ENCODE measurements at places on chromosomes 7 and 10.

- DNase-seq, result no peak
Measured at GRCh38 chr7:155913719-155914118, 101.5 kb upstream of the SHH start.

DNA sequence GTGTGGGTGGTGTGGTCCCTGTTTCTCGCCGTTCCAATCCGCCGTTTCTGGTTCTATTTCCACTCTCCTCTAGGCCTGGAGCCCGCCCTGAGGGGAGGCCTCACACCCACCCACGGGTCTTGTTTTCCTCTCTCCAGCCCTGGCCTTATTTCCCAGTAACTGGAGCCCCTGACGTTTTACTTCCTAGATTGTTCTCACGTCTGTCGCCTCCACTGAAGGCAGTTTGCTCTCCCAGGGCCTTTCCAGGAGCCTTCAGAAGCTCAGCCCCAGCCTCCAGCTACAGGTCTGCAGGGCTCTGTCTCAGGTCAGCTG, 30.6 kb downstream of the CFAP46 start:
- DNase-seq, result no peak

DNA sequence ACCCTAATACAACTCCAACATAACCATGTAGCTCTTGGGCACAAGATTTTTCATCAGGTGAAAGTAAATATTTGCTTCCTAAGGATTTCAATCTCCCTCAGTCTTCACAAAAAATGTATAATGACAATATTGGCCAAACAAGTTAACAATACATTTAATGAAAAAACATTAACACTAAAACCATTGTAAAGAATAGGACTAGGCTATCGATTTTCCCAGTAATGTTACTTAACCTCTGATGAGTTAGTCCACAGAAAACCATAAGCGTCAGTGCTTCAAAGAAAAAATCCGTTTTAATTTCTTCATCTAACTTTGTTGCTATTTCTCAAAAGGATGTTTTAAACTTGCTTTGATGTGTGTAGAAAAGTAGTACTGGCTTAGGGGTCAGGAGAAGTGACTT, 1.2 kb downstream of the ZNF33B start:
- no peak for DNase-seq

GRCh38 chr10:9762966-9763656, 1254.6 kb upstream of the CELF2 start:
- DNase-seq, result peak; percentile 87

DNA sequence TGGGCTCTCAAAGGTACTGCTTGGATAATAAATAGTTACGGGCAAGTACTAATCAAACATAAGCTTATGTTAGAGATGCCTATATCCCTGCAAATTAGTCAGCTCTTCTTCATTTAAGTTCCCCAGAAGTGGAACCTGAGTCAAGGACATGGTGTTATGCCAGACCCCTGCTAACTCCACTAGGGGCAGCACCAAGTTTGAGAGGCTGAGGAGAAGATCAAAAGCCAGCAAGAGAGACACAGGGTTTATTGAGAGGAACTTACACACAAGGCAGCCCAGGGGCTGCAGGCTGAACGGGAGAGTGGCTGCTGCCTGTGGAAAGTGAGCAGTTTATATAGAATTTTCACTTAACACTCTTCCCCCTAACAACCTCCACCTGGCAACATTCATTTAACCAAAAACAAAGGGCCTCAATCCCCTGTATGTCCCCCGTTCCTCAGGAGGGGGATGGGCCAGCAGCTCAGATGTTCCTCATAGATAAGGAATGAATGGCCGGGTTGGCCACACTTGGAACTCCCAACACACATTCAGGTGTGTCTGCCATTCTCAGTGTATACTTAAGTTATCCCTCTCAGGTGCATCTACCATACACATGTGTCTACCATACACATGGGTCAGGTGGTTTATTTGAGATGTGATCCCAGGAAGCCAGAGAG, 62.6 kb upstream of the GHITM start:
- DNase-seq, result no peak

DNA sequence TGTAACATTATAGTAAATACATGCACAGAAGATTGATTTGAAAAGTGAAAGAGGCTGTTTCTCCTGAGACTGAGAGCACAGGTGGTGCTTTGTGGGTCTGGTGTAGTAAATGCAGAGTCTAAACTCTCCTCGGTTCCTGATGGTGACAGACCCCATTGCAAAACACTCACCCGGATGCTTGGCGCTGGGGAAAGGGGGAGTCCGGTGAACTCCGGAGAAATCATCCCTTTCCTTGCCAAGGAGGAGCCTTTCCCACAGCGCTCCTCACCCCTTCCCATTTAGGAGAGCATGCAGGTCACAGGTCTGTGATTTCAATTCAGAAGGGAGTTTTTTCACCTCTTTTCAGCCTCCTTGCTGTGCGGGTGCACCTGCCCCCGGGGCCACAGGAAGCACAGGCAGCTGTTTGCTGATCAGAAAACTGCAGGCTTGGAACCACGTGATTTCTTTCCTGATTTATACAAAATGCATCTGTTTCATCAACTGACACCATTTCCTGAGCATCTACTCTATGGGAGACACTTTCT, 75.6 kb upstream of the LYZL2 start:
- DNase-seq, result no peak

- no peak for DNase-seq
Measured at GRCh38 chr7:87598234-87599009, 2.3 kb downstream of the ABCB1 start.

DNA sequence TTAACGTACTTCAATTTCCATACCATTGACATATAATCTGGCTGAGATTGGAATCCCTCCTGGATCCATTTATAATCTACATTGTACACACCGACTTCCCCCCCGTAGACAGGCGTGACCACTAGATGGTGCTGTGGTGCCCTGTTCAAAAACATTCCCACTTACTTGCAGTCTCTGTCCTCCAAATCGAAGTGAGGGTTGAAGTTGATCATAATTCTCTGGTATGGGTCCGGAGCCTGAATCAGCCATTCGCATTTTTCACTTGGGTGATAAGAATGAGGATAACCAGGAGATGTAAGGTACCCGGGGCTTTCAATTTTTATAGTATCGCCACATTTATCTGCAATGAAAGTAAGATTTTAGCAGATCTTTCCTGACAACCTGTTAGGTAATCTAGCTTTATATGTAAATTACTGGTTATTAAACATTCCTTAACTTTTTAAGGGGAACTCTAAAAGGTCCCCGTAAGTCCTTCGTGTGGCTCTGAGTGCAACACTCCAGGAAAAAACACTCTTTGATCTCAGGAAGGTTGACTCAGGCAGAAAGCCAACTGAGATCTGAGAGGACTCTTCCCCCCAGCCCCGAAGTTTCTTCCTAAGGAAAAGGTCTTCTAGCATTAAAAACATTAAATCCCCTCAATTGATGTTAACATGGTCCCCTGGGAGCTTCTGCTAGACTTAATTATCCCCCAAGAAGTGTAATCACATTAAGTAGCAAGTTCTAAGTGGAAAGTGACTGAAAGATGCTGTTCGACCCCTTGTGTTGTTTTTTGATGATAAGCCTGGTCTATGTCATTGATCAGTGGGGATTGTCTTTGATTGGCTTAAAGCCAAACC, 3.7 kb downstream of the NRP1 start:
- peak; percentile 68 for DNase-seq

- no peak for DNase-seq
Measured at GRCh38 chr10:74827045-74827441, 643 bp downstream of the KAT6B start.

DNA sequence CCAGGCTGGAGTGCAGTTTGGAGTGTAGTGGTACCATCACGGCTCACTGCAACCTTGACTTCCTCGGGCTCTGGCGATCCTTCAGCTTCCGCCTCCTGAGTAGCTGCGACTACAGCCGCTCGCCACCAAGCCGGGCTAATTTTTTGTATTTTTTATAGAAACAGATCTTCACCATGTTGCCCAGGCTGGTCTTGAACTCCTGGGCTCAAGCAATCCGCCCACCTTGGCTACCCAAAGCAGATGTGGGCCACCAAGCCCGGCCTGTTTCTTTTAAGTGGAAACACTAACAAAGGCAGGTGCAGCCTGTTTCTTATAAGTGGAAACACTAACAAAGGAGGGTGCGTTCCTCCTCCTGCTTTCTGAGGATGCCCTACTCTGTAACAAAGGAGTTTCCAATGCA, 18.2 kb downstream of the PRF1 start:
- DNase-seq, result no peak

- DNase-seq, result no peak
Measured at GRCh38 chr10:132517951-132518521, 19.6 kb upstream of the INPP5A start.

- no peak for DNase-seq
Measured at GRCh38 chr7:29316926-29317325, 122.4 kb downstream of the CHN2 start.

DNA sequence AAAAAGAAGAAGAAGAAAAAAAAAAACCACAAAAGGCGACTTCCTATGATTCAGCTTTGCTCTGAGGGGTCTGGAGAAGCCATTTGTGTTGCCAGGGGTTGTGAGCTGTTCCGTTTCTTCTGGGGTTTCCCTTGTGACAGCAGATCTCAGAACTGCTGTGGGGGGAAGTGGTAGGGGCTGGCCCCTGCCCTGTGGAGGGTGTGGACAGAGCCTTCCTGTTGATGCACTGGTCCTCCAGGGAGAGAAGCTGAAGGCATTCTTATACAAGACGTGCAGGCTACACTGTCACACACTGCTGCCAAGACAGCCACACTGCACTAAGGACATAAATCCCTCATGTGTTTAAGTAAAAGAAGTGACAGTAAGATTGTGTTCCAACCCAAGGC, 17.3 kb upstream of the CSGALNACT2 start:
- no peak for DNase-seq

DNA sequence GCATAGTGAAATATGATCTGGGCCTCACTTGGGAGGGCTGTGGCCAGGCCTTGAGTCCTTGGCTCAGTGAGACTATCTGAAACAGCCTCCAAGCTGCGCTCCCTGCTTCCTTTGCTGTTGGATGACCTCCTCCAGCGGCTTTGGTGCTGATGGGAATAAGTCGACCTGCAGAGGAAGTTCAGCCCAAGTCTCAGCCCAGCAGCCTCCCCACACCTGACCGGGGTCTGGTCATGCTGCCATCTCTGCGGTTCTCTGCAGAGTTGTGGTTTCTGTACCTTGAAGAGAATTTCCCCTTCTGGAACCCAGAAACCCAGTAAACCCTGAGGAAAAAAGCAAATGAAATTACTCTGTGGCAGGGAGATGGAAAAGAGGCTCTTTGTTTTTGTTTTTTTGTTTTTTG, 4.6 kb upstream of the RBAK start:
- DNase-seq, result no peak

GRCh38 chr7:105126436-105126975, 112.5 kb downstream of the KMT2E start:
- peak; percentile 5 for DNase-seq

- DNase-seq, result no peak
Measured at GRCh38 chr7:82131215-82131614, 312.4 kb downstream of the CACNA2D1 start.

GRCh38 chr10:93993782-93994437, at the start of gene PLCE1:
PLCE1 (plus strand) TSS chr10:93993931; CDS start chr10:94031047, 37,116 bp downstream.
- DNase-seq, result no peak

DNA sequence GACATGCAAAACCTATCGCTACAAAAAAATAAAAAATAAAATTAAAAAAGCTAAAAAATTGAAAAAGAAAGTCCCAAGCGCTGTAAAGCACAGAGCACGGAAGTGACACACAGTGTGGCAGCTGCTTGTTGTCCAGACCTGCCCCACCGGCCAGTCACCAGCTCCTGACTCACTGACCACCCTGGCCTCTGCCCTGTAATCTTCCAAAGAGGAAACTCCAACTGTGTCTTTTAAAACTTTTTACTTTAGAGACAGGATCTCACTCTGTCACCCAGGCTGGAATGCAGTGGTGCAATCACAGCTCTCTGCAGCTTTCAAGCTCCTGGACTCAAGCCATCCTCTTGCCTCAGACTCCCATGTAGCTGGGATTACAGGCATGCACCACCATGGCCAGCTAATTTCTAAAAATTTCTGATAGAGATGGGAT, 23.6 kb downstream of the GNA12 start:
- DNase-seq, result peak; percentile 91

DNA sequence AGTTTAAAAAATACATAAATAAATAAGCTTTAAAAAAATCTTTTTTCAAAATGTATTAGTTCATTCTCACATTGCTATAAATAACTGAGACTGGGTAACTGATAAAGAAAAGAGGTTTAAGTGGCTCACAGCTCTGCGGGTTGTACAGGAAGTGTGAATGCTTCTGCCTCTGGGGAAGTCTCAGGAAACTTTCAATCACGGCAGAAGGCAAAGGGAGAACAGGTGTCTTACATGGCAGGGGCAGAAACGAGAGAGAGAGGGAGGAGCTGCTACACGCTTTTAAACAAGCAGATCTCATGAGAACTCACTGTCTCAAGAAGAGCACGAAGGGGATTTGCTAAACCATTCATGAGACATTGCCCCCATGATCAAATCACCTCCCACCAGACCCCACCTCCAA, 114.6 kb downstream of the DNAJC1 start:
- DNase-seq, result no peak

DNA sequence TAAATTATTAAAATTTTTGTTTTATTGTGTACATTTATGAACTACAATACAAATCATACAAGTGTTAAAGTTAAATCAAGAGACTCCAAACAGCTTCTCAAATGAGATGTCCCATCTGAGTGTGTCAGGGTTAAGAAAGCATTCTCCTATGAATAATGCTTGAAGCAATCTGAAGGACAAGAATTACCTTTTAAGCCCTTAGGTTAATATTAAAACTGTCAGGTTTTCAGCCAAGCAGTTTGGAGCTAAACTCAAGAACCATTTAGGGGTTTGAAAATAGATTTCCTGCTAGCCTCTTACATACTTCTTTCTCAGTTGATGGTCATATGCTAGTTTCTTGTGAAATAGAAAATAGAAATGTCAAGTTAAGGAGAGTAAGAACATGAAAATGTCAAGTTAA, 38.3 kb downstream of the LIPJ start:
- no peak for DNase-seq

DNA sequence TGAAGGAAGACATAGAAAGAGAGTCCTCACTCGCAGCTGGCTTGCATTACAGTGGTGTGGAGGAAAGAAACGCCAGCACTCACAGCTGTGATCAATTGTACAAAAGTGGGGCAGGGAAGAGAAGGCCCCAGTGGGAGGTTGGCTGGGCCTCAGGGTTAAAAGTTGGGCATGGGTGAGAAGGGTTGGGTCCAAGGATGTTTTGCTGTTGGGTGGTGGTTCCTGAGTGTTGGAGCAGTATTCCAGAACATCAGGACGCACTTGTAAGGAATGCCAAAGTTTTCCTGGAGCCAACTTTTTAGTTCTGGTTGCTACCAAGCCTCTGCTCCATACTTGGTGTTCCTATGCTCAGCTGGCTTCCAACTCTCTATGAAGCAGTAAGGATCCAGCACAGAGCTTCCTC, 55.4 kb upstream of the MKRN1 start:
- no peak for DNase-seq

GRCh38 chr7:94943134-94943533, 35.7 kb downstream of the PPP1R9A start:
- no peak for DNase-seq

Measured in skeletal muscle cell (primary cell).